ENCODE measurements at places on chromosomes 6 and 20.

- DNase-seq: no peak
Measured at GRCh38 chr6:141729146-141729545, 403.6 kb upstream of the GJE1 start.

- peak; percentile 60 for DNase-seq
Measured at GRCh38 chr6:22613051-22613450, 43.7 kb downstream of the HDGFL1 start.

GRCh38 chr6:96657344-96657743, 94.4 kb downstream of the FHL5 start:
- DNase-seq: no peak

GRCh38 chr6:44221961-44222335, 1.4 kb upstream of the SLC29A1 start:
- DNase-seq: no peak

All from muscle of leg (tissue), 16 donors.